ENCODE measurements at places on chromosomes 13 and 19.

- DNase-seq, result no peak
These were observed 73.8 kb upstream of the FAM216B start for GRCh38 chr13:42707586-42707985.

GRCh38 chr13:106534639-106535551 is 567 bp downstream of the EFNB2 start:
- DNase-seq, result no peak

GRCh38 chr19:33686687-33687480 is 65.1 kb downstream of the CHST8 start:
- no peak for DNase-seq

- no peak for DNase-seq
These were observed 6.2 kb upstream of the PTBP1 start for GRCh38 chr19:791007-791566.

- no peak for DNase-seq
These were observed 141.3 kb downstream of the FGF9 start for GRCh38 chr13:21812192-21812626.

GRCh38 chr13:40999416-40999815 is 19.7 kb downstream of the ELF1 start:
- no peak for DNase-seq

DNA sequence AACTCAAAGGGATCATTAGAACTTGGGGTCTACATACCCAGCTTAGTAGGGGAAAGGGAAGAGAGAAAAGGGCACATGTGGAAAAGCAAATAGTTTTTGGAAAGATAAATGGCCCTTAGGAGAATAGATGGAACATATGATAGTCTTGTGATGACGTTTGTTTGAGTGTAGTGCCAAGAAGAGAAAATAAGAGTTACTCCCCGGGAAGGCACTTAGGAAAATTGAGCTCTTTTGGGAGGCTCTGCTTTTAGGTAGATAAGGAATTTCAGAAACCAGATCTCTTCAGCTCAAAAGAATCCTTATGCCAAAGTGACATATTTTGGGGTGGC is 44.8 kb upstream of the SERTM1 start:
- no peak for DNase-seq

DNA sequence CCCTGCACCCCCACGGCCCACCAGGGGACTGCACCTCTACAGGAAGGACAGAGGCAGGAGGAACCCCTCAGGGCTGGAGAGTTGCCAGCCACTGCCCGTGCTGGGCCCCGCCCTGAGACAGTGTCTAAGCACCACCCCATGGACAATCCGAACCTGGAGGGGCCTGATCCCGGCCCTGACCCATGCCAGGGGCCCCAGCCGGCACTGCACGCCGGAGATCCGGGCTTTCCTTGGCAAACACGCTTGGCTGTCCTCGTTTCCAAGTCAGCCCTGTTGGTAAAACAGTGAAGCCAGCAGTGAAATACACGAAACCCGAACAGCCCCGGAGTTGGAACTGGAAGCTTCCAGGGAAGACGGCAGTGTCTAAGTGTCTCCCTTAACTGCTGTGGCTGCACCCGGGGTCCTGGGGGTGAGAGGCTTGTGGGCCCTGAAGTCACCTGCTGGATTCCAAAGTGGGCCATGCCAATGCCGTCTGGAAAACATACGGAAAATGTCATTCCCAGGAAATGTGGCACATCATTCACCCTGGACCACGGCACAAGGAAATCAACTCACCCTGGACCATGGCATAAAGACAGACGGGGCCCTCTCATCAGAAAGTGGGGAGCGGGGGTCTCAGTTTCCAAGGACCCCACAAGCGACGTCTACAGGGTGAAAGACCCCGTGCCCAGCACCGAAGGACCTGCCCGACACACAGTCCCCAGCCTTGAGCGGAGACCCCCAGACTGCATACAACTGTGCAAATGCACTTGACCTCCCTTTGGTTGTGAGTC is 30.9 kb downstream of the RASA3 start:
- no peak for DNase-seq

- DNase-seq, result no peak
These were observed 11.1 kb upstream of the SLC7A9 start for GRCh38 chr19:32880622-32881021.

- no peak for DNase-seq
These were observed 15.2 kb downstream of the CCNA1 start for GRCh38 chr13:36447501-36447900.

DNA sequence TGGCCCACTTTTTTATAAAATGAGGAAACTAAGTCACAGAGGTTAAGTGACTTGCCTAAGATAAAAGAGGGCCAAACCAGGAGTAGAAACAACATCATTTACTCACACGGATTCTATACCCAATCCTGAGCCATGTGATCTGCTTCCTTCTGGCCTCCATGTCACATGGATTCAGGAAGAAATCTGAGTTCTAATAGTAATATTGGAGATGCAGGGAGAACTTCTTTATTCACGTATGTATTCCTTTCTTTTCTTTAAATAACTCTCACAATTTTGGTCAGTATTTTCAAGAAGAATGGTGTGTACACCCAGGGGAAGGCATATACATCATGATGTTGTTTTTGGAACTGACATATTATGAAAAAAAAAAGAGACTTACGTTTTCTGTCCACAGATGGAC is 1.8 kb downstream of the POSTN start:
- DNase-seq, result no peak

DNA sequence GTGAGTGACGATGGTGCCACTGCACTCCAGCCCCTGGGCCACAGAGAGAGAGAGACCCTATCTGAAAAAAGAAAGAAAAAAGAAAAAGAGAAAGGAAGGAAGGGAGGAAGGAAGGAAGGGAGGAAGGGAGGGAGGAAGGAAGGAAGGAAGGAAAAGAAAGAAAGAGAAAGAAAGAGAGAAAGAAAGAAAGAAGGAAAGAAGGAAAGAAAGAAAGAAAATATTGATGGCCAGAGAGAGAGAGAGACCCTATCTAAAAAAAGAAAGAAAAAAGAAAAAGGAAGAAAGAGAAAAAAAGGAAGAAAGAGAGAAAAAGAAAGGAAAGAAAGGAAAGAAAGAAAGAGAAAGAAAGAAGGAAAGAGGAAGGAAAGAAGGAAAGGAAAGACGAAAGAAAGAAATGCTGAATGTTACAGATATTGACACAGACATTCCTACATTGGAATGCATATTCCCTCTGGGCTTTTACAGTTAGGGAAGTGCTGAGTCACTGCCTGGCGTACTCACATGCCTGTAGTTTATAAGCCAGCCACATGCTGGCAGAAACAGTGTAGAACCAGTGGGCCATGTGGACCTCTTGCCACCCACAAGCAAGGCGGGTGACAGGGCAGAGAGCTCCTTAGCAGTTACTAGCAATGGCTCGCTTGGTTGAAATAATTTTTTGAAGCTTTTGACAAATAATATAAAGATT is 34.6 kb upstream of the SLC46A3 start:
- DNase-seq, result peak; percentile 0

DNA sequence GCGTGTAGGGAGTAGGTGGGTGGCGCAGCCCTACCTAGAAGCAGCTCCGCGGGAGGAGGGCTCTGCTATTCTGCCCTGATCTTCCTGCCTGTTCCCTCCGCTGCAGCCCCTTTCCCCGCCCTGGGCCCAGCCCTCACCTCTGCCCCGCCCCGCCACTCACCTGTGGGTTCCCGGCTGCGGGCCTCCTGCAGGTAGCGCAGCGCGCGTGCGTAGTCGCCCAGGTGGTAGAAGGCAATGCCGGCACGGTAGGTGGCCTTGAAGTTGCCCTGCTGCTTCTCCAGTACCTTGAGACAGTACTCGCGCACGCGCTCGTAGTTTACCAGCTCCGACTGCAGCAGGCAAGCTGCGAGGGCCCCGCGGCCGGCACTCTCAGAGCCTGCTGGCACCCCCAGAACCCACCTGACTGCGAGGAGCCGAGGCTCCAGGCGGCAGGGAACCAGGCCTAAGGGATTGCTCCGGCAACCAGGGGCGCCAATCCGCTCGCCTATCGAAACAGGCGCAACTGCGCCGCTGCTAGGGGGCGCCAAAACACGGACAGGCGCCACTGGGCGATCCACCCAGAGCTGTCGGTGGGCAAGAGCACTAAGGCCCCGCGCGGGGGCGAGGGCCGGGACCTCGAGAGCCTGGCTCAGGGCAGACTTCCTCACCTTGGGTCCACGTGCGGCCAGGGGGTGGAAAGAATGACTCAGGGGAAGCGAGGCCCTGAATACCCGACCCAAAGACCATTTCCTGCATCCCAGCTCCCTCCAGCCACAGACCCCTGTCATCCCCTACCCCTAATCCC is 965 bp downstream of the TTC9B start:
- DNase-seq, result peak; percentile 83

GRCh38 chr13:38767506-38768265 is 80.8 kb downstream of the FREM2 start:
- DNase-seq, result no peak

DNA sequence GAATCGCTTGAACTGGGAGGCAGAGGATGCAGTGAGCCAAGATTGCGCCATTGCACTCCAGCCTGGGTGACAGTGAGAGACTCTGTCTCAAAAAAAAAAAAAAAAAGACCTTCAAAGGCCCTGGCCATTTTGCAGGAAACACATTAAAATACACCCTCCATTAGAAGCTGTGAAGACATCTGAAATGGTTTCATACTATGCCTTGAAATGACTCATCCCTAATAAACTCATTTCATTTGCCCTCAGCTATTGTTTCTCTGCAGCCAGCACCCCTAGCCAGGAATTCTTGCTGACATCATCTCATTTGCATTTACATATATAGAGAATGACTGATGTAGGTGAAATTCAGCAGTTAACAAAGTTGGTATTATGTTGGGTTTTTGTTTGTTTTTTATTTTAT is 8.7 kb downstream of the EML2 start:
- DNase-seq, result no peak

DNA sequence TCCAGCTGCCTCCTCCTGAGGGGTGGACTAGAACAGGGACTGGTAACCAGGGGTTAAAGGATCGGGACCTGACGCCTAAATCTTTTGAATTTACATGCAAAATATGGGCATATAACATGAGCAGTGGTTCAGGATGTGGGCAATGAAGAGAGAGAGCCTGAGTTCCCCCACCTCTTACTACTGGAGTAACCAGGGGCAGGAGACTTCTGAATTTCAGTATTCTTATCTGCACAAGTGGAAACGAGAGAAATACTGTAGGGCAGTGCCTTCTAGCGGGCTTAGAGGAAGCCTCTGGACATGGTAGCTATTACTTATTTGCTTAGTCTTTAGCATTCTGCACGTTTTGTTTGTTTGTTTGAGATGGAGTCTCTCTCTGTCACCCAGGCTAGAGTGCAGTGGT is 26.3 kb downstream of the BCAT2 start:
- DNase-seq, result no peak

- DNase-seq, result peak; percentile 36
These were observed 1.7 kb upstream of the PTGER1 start for GRCh38 chr19:14476673-14477401.

DNA sequence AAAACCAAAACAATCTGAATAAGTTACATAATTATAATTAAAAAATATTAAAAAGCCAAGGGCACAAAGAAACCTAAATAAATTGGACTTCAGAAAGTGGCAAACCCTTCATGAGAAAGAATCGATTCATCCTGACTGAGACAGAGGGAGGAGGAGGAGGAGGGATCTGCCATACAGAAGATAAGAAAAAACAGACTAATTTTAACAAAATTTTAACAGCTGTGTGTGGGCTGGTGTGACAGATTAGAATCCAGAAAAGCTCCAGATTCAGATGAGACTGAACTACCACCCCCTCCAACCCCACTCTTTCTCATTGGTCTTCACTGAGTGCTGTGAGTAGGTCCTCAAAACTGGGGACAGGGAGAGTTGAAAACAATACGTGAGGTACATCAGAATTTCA is 111.5 kb upstream of the HTR2A start:
- no peak for DNase-seq

DNA sequence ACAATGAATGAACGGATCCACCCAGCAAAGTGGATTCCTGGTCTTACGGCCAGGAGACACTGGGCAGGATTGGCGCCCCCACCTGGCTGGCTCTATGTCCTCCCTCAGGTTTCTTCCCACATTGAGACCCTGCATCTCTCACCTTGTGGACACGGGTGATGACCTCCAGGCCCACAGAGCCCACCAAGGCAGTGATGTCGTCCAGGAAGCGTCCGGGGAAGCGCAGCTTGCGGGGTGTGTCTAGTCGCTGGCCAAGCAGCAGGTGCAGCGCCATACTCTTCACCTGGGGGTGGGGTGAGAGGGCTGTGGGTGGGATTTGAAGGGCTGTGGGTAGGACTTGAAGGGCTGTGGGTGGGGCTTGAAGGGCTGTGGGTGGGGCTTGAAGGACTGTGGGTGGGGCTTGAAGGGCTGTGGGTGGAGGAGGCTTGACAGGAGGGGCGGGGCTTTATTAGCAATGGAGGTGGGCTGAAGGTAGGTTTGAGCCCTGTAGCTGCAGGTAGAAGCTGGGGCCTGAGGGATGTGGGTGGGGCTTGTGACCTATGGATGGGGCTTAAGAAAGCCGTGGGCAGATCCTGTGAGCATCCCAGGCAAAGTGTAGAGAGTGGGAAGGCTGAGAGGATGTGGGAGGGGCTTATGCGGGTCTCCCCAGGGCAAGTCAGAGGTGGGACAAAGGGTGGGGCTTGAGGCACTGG is 12.1 kb upstream of the ANGPTL8 start:
- no peak for DNase-seq

- no peak for DNase-seq
These were observed 21.6 kb upstream of the MRI1 start for GRCh38 chr19:13742756-13743155.

- DNase-seq, result no peak
These were observed 4.2 kb upstream of the CILP2 start for GRCh38 chr19:19533841-19534240.

DNA sequence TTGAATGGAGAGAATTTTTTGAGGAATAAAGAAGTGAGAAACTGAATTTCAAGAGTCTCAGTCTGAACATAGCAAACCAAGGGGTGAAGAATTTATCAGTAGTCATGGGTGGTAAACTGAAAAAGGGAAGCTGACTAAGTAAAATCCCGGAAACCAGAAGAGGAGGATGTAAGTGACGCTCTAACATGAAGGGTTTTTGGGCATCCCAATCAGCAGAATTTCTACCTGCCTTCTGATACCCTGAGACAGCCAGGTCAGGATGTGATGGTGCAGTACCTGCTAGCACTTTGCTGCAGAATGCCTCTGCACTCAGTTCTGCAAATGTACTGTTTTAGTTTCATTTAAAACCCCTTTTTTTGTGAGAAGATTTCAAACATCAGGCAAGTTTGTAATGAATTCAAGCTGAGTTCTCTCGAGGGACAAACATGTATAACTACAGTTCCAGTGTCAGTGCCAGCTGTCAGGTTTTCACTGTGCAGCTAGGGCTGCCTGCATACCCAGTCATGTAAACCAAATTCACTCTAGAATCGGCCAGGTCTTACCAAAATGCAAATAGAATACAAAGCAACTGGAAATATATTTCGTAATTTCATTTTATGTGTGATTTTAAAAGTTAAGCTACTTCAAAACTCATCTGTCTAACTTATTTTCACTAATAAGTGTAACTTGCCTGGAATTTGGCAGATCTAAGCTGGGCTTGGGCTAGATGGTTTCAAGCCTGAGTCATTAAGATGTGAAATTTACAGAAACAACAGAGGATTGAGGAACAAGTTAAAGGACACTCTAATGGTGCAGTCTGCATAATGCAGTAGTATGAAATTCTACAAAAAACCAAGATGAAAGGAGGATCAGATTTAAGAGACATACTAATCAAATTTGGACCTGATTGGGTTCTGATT is 13.8 kb downstream of the METTL21C start:
- no peak for DNase-seq
